ENCODE measurements at places on chromosomes 5 and 9.
A peak's percentile ranks its signal among the peaks of the same experiment; 100 is the strongest.

DNA sequence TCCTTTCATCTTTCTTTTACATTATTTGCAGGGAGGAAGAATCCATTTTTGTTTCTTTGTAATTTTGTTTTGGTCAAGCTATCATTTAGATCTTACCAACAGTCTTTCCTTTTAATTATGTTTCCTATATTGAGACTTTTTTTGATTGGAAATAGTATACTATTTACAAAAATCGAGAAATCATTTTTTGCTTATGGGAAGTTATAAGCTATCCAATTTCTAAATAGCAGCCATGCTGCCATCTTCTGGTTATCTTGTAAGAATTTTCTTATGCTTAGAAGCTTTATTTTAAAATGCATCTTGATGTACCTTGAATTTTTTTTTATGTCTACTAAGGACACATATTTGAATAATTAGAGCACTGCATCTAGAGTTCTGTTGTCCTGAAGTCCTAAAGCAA is 821.2 kb downstream of the PTPRD start:
- DNase-seq, result no peak

DNA sequence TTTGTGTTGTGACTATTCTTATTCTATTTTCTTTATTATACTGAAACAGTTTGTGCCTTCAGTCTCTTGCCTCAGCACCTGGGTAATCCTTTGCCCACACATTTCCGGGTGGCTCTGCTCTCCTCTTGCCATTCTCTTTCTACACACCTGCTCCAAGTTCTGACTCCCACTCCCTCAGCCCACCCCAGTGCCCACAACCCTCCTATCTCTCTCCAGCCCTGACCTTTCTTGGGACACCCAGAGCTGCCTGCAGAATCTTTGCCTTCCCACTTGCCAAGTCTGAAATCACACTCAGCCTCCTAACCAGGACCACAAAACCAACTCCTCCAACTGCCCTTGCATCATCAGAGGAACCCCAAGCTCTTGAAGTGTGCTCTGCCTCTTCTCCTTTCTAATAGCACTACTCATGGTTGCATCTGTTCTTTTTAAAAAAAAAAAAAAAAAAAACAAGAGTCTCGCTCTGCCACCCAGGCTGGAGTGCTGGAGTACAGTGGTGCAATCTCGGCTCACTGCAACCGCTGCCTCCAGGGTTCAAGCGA is 4.1 kb downstream of the SWI5 start:
- no peak for DNase-seq

DNA sequence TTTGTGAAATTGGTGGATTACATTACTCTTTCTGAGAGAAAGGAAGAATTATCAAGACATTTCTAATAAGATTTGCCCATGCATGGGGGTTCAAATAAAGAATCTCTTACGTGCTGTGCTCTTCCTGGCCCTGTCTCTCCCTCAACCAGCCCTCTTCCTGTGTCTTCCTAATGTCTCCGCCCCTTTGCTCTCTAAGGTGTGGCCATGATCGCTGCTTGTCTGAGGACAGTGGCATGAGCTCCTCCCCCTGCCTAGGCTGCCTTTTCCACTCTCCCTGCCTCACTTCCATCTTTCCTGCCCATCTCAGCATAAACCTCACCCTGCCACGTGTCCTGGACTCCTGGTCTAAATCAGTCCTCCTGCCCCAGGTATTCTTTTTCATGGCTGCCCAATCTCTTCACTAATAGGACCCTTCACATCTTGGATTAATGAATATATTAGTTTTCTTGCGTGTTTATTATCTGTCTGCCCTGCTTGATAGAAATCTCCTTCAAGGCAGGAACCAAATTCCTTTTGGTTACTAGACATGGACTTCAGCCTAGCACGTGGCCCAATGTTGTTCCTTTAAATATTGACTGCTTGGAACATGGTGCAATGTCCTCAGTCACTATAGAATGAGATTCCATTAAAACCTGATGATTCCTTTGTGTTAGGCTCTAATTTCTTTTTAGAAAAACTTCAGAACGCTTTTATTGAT is 122.3 kb downstream of the MTRR start:
- no peak for DNase-seq

- DNase-seq, result no peak
Observed at GRCh38 chr9:21770871-21771560, 31.4 kb upstream of the MTAP start.

DNA sequence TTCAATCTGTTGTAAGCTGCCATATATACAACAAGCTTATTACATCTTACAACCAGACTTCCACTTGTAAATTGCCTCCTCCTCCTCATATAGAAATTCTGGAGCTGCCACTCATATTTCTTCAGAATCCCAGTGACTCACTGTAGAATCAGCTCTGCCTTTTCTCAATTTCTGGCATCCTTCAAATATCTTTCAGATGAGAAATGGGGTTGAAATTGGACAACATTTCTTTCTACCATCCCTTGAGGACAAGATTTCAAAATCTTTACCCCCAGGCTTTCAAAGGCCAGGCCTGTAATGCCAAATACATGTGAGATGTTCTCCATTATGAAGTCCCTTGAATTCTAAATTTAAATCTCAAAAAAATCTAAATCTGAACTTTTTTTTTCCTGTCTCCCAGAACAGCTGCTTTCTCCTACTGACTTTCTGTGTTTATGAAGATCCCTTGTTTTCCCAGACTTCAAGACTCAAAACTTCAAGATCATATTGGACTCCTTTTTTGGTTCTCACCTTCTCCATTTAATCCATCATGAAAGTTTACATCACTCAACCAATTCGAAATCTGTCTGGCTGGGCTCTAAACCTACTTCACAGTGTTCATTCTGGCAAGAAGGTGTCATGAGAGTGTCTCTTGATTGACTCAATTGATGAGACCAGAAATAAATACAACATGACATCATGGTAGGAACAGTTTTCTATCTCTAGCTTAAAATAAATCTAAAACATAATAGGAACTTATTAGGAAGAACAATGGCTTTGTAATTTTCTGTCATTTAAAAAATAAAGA is 109.8 kb downstream of the HMHB1 start:
- DNase-seq, result no peak

- no peak for DNase-seq
Observed at GRCh38 chr9:93673839-93674334, 97.5 kb downstream of the PHF2 start.

- peak; percentile 12 for DNase-seq
Observed at GRCh38 chr5:173963867-173964441, 25.0 kb upstream of the C5orf47 start.

DNA sequence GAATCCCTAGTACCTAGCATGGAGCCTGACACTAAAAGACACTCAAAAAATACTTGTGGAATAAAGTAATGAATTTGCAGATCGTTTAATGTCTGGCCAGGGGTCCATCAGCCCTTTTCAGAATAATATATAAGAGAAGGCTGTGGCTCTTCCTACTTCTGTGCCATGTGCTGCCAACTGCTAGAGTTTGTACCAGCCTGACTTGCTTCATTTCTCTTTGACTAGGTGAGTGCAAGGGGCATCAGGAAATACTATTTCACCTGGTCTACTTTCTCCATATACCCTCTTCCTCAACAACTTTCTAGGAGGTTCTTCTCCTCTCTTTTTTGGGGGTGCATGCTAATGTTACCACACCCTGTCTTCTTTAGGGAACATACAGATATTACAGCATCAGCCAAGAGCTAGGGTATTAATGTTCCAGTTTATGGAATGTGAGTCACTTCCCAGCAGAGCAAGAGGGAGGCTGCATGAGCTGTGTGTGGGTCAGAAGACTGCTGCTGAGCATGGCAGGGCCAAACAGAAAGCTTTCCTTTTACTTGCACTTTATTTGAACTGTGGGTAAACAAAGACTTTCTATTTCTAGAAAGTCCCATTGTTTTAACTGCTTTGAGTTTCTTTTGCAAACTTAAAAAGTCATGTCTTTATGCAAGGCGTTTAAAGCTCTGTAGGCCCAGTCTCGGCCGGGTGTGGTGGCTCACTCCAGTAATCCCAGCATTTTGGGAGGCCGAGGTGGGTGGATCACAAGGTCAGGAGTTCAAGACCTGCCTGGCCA is 158.9 kb downstream of the ADAMTSL1 start:
- DNase-seq, result no peak

GRCh38 chr5:168965638-168966037 is 335.3 kb downstream of the SLIT3 start:
- DNase-seq, result no peak

GRCh38 chr9:69719367-69719766 is 40.4 kb downstream of the PTAR1 start:
- no peak for DNase-seq

GRCh38 chr9:131839281-131840084 is 99.6 kb upstream of the RAPGEF1 start:
- DNase-seq, result peak; percentile 8

DNA sequence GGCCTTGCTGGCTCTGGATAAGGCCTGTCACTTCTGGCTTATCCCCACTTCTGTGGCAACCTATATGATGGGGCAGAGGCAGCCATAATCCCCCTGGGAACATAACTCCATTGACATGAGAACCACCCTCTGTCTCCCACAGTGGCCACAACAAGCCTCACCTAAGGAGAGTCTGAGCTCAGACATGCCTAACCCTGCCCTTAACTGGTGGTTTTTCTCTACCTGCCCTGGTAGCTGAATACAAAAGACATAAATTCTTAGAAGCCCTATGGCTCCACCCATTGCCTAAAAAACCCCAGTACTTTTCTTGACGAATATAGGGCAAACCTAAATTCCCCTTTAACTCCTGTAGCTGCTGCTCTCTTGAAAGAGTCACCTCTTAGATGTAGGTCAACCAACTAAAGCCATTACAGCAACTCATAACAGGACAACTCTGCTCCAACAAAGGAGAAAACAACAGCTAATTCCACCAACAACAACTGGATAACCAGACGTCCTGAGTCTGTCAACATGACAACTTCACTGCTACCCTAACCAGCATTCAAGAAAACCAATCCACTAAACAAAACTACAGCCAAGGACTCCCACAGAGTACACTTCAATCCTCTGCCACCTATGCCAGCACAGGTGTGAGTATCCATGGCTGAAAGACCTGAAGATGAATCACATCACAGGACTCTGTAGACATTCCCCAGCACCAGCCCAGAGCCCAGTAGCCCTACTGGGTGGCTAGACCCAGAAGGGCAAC is 427.7 kb downstream of the PRELID2 start:
- DNase-seq, result no peak

Measured in activated CD8-positive, alpha-beta memory T cell treated with anti-CD3 and anti-CD28 coated beads for 1 hour (primary cell).